Cortex of kidney (tissue), 1 donor: ENCODE measurements at places on chromosomes 3 and 15.

- DNase-seq: no peak
Observed at GRCh38 chr3:100086401-100086800, 27.9 kb downstream of the FILIP1L start.

- DNase-seq: no peak
Observed at GRCh38 chr3:52218026-52218425, 7.4 kb downstream of the TLR9 start.

GRCh38 chr3:4766716-4767499 is 212.3 kb upstream of the BHLHE40 start:
- DNase-seq: no peak

GRCh38 chr3:172273378-172273777 is 174.9 kb downstream of the GHSR start:
- DNase-seq: no peak

DNA sequence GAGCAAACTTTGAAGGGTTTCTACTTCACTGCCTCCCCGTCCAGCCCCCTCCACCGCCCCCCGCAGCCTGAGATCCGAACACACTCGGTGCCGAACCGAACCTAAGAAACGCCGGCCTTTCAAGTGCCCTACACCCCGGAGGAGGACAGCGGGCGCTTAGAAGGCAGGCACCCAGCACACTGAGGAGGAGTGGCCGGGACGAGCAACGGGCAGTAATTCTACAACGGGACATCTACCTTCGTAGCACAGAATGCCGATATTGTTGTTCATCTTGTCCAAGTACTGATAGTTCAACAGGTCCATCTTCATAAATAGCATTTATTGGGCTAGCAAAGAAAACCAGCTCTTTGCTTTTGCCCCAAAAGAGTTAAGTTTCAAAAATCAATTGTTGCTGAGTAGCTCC is 513 bp downstream of the VGLL4 start:
- DNase-seq: no peak

- no peak for DNase-seq
Observed at GRCh38 chr15:88982304-88982945, 69.2 kb upstream of the MFGE8 start.

- no peak for DNase-seq
Observed at GRCh38 chr3:108041253-108041652, 49.6 kb downstream of the CD47 start.

GRCh38 chr15:69852482-69852881 is 245.2 kb downstream of the TLE3 start:
- DNase-seq: no peak

- no peak for DNase-seq
Observed at GRCh38 chr15:29392358-29392757, 122.7 kb upstream of the NSMCE3 start.

GRCh38 chr15:52326756-52327155 is 31.2 kb upstream of the MYO5C start:
- DNase-seq: no peak

DNA sequence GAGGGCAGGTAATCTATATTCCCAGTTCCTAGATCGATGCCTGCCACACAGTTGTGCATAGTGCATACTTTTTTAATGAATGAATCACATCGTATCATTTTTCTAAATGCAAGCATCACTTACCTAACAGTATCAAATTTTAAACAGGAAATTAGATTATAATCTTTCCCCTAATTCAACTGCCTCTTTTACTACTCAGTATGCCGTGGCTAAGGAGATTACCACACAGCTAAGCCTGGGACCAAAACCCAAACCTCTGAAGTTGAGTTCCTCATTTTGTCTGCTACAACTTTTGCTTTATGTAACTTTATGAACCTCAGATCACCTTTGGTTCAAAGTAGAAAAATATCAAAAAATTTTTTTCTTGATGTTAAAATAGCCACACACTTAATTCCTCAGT is 53.2 kb upstream of the FNDC3B start:
- no peak for DNase-seq

GRCh38 chr3:160057331-160057730 is 68.7 kb downstream of the IL12A start:
- no peak for DNase-seq
